Stimulated activated CD4-positive, alpha-beta T cell treated with anti-CD3 and anti-CD28 coated beads, Interleukin-12 subunit alpha, Interleukin-12 subunit beta, amount 100 ng/mL, for 4 hours (primary cell): ENCODE measurements at places on chromosomes 5 and 9.

DNA sequence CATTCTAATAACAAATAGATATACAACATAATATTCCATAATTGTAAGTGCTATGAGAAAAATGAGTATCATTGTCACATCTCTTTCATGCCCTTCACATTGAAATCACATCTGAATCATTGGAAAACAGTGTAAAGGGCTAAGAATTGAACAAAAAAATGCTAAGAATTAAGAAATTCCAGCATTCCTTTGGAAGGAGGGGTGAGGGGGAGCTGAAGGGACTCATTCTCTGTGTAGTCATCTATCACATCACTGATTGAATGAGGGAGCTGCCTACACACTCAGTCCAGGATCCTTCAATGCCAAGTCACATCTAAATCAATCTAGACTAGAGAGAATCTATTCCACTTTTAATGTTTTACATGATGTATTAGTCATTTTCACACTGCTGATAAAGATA lies 286.6 kb downstream of the DTWD2 start:
- DNase-seq, result no peak

GRCh38 chr5:17219469-17219868 lies 2.0 kb downstream of the BASP1 start:
- no peak for DNase-seq

- DNase-seq, result no peak
These were observed 65.2 kb downstream of the NSD1 start for GRCh38 chr5:177198738-177199137.

DNA sequence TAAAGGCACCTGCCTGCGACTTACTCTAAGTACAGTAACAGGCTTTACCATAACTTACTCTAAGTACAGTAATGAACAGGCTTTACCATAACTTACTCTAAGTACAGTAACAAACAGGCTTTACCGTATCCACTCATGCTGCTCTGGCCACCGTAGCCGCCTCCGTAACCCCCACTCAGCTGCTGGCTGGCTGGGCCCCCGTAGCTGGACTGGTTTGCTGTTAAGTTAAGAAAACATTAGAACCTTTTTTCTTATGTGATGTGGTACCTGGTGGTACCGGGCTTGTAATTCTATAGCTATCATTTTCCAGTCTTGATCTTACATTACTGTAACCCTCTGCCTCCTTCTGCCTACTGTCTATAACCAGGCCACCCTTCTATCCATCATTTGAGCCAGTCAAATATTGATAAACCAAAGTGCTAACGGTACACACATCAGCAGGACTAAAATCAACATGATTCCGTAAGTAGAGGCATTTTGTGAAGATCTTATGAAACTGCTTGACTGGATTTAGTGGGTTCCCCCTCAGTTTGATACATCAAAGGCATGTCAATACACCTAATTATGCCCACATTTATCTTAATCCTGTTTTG lies 7.4 kb downstream of the HNRNPH1 start:
- DNase-seq, result no peak

DNA sequence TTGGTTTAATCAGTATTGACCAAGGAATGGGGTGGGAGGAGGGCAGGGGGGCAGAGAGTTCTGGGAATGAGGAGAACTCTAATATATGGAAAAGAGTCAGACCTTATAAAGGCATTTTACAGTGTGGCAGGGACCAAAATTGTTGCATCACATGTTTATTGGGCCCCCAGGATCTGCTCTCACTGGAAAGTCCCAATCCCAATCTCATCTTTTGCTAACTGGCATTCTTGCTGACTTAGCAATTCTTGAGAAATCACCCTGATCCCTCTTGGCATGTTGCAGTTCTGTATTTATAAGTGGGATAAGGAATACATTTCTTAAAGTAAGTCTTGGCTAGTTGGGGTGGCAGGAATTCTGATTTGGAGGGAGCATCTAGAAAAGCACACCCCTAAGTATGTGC lies 104.4 kb upstream of the CXCL14 start:
- DNase-seq, result no peak
